ENCODE measurements at places on chromosomes 1 and 21.

DNA sequence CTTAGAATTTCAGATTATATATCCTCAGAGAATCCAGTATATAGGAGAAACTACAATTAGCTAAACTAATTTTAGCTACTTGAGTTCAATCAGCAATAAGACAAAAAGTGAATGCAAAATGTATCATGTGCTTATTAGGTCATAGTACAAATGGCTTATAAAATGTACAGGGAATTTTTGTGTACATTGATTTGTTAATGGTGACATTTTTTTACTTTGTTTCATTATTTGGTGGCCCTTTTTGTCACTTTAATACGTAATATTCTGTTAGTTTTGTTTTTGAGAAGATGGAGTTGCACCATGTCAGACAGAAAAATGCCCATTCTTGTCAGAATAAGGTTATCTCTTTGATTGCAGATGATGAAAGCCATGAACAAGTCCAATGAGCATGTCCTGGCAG lies 33.6 kb downstream of the CC2D1B start:
- no peak for DNase-seq

DNA sequence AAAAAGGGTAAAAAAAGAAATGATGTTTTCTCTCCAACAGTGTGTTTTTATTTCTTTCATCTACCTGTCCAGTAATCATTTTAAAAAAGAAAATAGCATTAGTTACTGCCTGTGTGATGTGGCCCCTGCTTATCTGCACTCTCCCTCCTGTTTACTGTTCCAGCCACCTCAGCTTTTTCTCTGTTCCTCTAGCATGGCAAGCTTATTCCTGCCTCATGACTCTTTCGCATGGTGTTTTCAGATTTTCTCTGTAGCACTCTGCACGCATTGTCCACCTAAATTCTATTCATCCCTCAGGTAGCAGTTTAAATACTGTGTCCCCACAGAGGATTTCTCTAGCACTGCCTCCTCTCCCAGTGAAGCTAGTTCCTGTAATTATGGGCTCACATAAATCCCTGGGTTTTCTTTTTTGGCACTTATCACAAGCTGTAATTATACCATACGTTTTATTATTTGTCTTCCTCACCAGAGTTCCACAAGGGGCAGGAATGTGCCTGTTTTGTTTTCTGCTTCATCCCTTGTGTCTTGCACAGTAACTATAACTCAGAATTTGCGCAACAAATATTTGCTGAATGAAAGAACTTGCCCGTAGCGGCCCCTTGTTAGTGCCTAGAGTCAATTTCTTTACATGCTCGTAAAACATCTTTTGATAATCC lies 51.4 kb upstream of the LRIG2 start:
- DNase-seq, result no peak

- DNase-seq, result no peak
These were observed 1.4 kb upstream of the PAPPA2 start for GRCh38 chr1:176461576-176461975.

DNA sequence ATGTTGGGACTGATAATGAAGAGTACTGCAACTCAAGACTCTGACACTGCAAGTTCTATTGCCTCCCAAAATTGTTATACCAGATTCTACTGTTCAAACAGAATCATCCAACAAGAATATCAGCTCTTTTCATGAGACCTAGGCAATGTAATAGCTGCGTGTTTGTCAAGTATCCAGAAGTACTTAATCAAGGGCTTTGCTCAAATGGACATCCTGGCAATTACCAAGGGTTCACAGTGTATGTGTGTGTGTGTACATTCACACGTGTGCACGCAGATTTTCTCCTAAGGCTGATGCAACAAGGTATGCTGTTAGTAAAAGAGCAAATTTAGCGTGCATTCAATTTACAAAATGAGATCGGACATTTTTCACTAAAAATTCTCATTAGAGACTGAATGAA lies 174.6 kb downstream of the GABPA start:
- no peak for DNase-seq

GRCh38 chr1:58293388-58293787 lies 253.1 kb downstream of the OMA1 start:
- no peak for DNase-seq

DNA sequence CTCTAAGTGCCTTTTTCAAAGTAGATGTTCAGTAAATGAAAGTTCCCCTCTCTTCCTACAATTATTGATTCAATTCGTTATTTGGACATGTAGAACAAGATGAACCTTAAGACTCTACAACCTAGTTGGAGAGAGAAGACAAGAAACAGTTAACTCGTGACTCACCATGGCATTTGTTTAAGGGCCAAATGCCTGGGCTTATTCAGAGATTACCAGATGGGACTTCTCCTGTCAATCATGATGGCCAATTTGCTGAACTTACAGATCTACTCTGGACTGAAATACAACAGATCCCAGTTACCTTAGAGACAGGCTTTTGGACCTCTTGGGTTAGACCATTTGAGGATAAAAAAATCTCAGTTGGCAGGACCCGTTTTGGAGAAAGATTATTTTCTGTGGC lies 93.5 kb downstream of the C1orf94 start:
- no peak for DNase-seq

- no peak for DNase-seq
These were observed 113.1 kb downstream of the ATP5PO start for GRCh38 chr21:33802481-33802880.

- DNase-seq, result no peak
These were observed 136.7 kb upstream of the ETV3 start for GRCh38 chr1:157274698-157275534.

GRCh38 chr1:87956750-87957149 lies 628.1 kb downstream of the LMO4 start:
- no peak for DNase-seq

DNA sequence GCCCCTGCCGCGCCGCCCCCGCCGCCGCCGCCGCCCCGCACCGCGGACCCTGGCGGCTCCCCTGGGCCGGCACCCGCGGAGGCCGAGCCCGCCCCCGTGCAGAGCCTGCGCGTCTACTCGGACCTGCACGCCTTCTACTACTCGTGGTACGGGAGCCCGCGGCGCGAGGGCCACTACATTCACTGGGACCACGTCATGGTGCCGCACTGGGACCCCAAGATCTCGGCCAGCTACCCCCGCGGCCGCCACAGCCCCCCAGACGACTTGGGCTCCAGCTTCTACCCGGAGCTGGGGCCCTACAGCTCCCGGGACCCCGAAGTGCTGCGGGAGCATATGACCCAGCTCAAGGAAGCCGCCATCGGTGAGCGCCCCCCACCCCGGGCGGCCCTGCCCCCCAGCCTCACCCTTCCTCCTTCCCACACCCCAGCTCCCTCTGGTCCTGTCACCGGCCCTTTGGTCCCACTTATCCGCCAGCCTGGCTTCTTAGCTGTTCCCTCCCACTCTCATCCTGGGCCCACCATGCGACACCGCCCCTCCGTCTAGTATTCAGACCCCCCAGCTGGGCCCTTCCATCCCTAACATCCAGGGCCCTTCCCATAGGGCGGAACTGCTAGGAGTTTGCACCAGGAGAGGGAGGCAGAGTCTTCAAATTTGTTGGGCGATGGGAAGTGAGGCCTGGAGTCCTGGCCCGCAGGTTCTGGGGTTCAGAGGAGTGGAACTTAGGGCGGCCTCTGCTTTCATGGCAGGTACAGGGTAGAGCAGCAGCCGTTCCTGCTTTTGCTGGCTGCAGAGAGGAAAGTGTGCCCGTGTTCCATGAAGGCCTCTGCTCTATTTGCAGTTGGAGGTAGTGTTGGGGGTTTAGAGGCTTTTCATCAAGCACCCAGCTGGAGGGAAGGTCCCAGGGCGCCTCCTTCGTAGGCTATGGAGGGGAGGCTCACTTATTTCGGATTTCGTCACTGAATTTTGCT lies 1.0 kb downstream of the MANEAL start:
- no peak for DNase-seq

GRCh38 chr1:244974550-244974949 lies 110.2 kb upstream of the HNRNPU start:
- DNase-seq, result no peak

DNA sequence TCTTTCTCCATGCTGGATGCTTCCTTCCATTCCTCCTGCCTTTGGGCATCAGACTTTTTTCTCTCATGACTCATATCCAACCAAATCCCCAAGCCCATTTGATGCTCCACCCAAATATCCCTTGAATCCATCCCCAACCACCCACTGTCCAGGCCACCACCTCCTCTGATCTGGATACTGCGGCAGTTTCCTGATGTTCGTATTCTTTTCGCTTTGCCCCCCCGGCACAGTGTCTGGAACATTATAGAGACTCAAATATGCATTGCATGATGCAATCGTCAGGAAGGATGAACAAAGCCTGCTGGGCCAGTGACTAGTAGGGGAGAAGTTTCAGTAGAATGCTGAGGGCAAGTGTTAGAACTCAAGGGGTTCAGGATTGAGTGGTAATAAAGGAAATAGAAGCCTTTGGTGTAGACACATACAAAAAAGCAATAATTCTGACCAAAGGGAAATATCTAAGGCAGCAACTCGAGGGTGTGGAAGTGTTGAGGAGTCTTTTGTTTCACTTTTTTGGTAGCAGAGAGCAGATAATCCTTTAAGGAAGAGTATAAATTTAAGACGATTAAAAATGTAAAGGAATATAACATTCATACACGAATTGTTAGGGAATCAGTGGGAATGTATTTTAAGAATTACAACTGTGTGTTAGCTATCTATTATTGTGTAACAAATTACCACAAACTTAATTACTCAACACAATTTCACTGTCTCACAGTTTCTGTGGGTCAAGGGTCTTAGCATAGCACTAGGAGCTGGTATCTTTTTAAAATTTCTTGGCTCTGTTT lies 7.5 kb downstream of the S100A11 start:
- DNase-seq, result no peak

DNA sequence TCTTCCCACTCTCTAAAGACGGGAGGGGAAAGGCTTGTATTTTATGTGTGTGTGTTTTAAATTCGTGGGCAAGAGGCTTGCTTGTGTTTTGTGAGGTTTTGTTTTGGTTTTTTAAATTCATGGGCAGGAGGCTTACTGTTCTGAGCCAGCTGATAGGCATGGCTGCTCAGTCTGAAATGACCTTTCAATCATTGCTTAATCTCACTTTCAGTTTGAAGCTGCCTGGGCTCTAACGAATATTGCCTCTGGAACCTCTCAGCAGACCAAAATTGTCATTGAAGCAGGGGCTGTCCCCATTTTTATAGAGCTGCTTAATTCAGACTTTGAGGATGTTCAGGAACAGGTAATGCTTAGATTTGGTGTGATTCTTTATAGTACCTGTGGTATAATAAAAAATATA lies 20.3 kb upstream of the TXLNA start:
- no peak for DNase-seq

DNA sequence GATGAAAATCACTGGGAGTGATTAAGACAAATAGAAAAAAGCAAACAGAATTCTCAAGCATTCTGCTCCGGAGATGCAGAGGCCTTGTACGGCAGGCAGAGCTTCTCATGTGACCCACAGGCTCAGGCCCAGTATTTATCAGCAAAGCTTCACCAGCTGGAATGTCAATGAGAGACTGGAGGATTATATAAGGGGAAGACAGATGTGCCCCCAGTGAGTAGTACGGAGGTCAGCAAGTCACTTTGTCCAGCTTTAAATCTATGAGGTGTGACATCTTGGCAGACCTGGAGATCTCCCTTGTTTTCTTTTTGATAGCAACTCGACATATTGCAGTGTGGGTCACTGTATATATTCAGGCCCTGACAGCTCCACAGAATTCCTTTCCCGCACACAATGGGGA lies 106.8 kb downstream of the HHIPL2 start:
- no peak for DNase-seq

DNA sequence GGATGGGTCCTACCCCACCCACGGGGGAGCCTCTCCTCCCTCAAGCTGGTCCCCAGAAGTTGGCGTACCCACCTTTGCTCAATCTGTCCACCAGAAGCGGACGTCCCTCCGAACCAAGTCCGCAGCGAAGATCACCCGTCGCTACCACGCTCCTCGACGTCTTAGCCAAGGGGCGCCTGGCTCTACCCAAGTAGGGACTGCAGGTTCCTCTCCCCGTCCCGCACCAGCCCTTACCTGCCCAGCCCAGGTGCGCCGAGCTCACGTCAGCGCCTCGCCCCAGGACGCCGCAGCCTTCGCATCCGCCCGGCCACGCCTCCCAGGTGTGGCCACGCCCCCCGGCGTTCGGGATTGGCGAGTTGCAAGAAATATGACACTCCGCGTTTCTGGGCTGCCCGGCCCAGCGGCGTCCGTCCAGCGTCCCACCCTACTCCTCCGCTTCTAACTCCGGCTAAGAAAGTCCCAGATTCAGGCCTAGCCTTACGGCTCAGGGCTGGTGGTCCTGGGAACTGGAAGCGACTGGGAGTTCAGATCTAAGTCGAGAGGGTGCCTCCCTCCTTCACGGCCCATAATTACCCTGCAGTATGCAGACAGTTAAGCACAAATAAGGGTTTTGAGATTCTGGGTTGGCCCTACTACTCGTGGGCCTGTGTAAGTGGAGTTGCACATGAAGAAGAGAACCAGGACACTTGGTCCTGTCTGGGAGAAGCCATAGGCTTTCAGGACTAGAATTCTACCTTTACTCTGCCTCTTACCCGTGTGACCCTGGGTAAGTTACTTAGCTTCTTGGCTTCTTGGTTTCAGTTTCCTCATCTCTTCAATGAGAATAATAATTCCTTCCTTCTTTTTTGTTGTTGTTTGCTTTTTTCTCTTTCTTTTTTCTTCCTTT lies at the start of gene IRF6:
Gene IRF6 (minus strand): TSS at position 268 of the 886 bp plus-strand sequence. CDS start 4,729 bp downstream, outside the sequence.
- DNase-seq, result peak; percentile 76

DNA sequence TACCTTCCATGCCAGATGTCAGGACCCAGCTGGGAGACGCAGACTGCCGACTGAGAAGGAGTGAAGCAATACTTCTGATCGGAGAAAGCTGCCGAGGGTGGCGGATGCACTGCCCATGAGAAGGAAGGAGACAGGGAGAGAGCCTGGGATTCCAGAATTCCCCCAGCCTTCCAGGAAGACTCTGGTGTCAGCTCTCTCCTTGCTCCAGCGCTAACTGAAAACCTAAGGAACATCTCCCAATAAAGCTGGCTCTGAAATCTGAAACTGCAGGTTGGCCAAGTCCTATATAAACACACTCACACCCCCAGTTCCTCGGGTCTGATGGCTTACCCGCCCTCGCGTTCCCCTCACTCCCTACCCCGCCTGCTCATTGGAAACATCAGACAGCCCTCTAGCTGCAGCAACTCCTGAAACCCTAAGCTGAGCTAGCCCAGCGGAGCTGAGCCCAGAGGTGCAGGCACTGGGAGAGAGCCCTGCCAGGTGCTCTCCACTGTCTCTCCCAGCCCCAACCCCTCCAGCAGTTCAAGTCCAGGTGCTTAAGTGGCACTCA lies 52.3 kb downstream of the PLEKHA6 start:
- DNase-seq, result no peak

DNA sequence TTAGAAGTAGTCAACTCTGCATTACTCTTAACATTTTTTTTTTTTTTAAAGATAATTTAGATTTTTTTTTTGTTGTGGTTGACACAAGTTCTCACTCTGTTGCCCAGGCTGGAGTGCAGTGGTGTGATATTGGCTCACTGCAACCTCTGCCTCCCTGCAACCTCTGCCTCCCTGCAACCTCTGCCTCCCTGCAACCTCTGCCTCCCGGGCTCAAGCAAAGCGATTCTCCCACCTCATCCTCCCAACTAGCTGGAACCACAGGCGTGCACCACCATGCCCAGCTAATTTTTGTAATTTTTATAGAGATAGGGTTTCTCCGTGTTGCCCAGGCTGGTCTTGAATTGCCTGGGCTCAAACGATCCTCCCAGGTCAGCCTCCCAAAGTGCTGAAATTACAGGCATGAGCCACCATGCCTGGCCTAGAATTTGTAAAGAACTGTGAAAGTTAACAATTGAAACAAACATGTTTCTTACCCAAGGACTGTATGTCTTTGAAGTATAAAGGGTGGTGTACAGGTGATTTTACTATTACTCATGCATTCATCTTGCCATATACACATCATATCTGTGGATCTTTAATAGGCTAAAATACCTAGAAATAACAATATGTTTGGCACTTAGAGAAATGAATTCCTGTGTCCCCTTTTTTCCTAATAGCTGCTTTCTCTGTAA lies 114.7 kb downstream of the ATP5PO start:
- DNase-seq, result no peak

- DNase-seq, result peak; percentile 87
These were observed at the start of gene BACH1 for GRCh38 chr21:29298348-29299045. Gene BACH1, plus strand, starts transcription at chr21:29298922. Its CDS starts 22,359 bp downstream, at chr21:29321281.
